ENCODE measurements at places on chromosomes 7 and 10.

- no peak for DNase-seq
Observed at GRCh38 chr7:96225251-96225650, 96.6 kb downstream of the SLC25A13 start.

DNA sequence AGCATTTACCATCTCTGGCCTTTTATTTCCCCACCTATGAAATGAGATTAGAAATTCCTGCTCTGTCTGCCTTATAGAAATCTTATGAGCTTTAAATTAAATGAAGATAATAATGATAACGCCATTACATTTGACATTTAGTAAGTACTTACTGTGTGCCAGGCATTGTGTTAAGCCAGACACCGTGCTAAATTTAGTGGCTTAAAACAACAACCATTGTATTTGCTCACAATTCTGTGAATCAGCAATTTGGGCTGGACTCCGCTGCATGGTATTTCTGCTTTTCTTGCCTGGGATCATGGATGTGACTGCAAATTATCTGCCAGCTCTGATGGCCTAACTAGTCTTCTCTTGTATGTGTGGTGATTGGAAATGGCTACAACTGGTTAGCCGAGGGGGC is 56.4 kb upstream of the CCDC6 start:
- DNase-seq, result peak; percentile 7

DNA sequence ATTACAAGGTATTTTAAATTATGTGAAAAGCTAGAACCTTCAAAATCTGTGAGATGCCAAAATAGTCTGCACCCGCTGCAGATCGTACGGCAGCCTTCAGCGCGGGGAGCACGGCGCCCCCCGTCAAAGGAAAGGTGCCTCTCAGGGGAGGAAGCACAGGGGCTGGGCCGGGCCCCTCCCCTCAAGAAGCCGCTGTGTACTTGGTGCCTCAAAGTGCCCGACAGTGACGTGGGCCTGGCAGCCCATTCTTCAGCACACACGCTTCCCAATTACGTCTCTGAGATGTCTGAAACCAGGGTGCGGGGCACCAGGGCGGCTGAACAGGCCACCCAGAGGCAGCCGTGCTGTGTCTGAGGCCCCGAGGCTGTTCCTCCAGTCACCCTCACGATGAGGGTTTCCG is 116.1 kb downstream of the INPP5A start:
- DNase-seq, result no peak

GRCh38 chr10:128187788-128188185 is 61.6 kb upstream of the MKI67 start:
- DNase-seq, result no peak

- no peak for DNase-seq
Observed at GRCh38 chr10:33673839-33674415, 339.5 kb upstream of the NRP1 start.

- DNase-seq, result peak; percentile 24
Observed at GRCh38 chr10:69004821-69005220, 16.2 kb downstream of the KIFBP start.

GRCh38 chr7:21454906-21455305 is 27.0 kb downstream of the SP4 start:
- DNase-seq, result no peak

DNA sequence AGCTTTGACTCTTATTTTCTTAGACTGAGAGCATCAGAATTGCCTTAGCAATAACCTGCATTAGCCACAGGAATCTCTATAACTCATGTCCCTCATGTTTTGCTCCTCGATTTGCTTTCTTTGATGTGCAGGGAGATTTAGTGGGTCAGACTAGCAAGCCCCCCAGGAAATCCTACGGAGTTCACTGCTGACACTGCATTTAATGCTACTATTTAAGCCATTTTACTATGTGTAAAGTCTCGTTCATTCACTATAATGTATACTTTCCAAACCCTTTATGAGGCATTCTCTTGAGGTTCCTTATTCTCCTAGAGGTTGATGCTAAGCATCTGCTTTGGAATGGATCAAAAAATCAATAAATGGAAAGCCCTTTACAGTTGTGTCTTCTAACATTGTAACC is 28.4 kb downstream of the DYNC1I1 start:
- DNase-seq, result no peak

DNA sequence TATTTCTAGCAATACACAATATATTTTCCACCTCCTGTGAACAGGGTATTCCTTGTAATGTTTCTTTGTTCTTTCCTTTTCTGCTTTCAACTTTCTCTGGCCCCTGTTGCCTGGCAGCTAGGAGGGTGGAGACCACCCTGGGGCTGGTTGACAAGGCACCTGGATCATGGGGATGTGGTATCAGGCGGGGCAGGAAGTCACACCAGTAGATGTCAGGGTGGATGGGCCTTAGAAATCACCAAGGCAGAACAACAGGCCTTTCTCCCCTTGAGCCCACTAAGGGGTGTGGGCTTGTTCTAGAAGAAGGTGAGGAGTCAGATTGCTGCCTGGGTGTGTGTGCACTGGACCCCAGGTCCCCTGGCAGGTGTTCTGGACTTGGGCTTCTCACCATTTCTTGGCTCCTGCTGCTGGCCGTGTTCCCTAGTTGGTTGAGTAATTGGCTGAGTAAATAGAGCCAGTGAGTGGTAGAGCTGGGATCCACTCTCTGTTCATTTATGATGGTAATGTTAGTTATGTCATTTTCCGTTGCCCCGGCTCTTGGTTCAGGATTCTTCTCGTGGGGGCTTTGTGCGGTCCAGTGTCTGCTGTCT is 24.9 kb downstream of the ZNF783 start:
- DNase-seq, result no peak

DNA sequence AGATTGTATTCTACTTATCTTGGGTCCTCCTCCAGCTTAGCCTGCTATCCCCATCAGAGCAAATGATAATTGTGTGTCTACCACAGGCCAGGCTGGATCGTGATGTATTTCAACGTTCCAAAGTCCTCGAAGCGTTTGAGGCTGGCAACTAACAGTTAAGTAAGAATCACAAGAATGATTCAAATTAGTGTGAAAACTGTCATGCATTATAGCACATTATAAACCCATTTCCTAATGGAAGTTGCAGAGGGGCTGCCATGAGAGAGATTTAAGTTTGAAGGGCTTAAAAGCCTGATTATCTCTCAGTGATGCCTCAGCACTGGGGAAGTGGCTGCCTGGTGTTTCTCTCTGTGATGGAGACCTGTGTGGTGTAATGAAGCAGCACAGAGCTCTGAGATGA is 119.1 kb downstream of the FRMD4A start:
- no peak for DNase-seq

- DNase-seq, result no peak
Observed at GRCh38 chr10:129888784-129889616, 75.1 kb downstream of the EBF3 start.

GRCh38 chr10:124130198-124130900 is 37.0 kb upstream of the CHST15 start:
- no peak for DNase-seq

Data from globus pallidus (tissue), 1 donor.